ENCODE measurements at places on chromosomes 16 and 17. TPM values are rescaled to one million over a fixed set of nuclear protein-coding genes. Genes with fewer than 3 reads are reported as not detected.

- H3K36me3 ChIP-seq, result no peaks in the 10 kb centered on the region
- H3K4me1 ChIP-seq, result no peaks in the 10 kb centered on the region
- H3K27me3 ChIP-seq, result no peaks in the 10 kb centered on the region
- no peak for DNase-seq
- H3K27ac ChIP-seq, result no peak overlapping the region
Observed at GRCh38 chr17:69669441-69670178, 255.1 kb downstream of the MAP2K6 start.

DNA sequence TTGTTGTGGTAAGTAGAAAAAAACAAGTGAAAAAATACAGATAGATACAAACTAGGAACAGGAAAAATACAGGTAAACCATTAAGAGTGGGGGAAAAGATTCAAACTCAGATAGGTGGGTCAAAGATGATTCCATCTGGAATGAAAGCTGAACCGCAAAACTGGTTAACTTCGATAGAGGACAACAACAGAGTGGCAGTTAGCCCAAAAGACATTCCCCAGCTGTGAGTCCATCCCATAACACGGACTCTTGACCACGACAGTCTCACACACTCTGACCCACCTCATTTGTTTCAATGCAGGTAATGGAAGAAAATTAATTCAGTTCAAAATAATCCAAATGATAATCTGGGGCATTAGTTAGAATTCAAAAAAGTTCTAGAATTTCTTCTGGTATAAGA is 13.5 kb downstream of the ELAC2 start:
- no peak overlapping the region for H3K4me3 ChIP-seq
- H3K27ac ChIP-seq, result no peak overlapping the region
- no peaks in the 10 kb centered on the region for H3K36me3 ChIP-seq
- no peaks in the 10 kb centered on the region for H3K4me1 ChIP-seq

DNA sequence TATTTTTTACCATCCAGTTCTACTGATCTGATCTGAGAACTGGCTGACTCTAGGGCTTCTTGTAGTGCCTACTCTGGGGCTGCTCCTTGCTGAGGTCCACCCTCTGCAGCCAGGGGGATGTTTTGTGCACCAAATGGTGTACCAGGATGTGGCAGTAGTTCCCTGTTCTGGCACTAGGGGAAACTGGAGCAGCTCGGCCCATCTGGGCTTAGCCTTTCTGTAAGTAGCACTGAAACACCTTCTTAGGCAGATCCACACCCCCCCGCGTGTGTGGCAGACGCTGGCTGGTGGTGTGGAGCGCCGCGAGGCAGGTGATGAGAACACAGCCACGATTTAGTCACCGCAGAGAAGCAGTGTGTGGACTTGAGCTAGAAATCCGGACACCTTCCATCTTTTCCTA is 17.0 kb downstream of the DUSP14 start:
- H3K27me3 ChIP-seq, result no peaks in the 10 kb centered on the region
- peak overlapping the region; percentile 23 for H3K27ac ChIP-seq
- no peaks in the 10 kb centered on the region for H3K4me1 ChIP-seq
- no peaks in the 10 kb centered on the region for H3K36me3 ChIP-seq
- DNase-seq, result no peak

DNA sequence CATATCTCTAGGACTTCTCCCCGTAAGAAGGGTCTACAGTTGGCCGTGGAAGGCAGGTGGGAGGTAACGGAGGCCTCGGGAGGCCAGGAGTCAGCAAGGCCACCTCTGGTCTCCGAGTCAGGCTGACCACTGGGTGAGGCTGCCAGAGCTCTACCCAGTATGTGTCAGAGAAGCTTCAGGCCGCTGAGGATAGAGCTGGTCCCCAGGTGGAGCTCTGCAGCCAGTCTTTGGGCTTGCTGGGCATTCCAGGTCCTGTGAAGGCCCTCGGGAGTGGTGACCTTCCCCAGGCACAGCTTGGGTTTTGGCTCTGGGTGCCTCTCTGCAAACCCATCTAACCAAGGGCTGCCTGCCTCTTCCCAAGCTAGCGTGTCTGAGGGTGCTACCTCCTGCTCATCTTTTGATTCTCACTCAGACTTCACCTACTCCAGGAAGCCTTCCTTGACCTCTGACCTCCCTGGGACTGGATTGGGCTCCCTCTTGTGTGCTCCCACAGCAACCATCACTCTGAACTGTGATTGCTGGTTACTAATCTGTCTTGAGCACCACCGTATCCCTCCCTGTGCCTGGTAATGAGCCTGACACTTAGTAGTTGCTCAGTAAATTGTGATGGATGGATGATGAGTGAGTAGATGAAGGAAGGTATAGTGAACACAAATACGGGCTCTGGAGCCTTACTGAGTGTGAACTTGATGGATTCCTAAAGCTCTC is 22.3 kb downstream of the RHBDL3 start:
- H3K27ac ChIP-seq, result no peak overlapping the region
- H3K4me1 ChIP-seq, result no peaks in the 10 kb centered on the region
- H3K27me3 ChIP-seq, result no peaks in the 10 kb centered on the region
- no peak for DNase-seq
- no peak overlapping the region for H3K4me3 ChIP-seq

PYY gene
- 0.98 TPM for total RNA-seq

MGRN1 gene
- total RNA-seq, result 27.9 TPM

Data from breast epithelium (tissue), 4 donors.